ENCODE measurements at places on chromosomes 2 and 18.

DNA sequence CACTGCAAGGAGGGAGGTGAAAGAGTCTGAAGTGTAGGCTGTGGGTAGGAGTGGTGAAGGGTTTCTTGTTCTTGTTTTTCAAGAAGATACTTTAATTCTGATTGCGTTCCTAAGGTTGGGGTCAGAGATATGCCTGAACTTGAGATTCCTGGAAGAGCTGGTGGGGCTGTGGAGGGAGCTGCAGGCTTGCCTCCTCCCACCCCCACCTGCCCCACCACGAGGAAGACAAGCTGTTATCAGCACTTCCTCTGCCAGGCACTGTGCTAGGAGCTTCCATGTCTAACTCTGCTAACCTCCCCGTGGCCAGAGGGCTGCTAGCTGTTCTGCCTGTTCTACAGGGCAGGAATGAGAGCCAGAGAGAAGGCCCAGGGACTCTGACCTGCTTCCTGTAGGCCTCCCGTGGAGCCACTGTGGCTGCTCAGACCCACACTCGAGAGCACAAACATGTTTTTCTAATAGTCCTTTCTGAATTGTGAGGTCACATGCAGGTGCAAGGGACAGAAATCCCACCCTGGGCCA, 13.7 kb downstream of the ANKRD23 start:
- DNase-seq: no peak

- no peak for DNase-seq
Measured at GRCh38 chr2:64404743-64405142, 49.2 kb upstream of the LGALSL start.

- no peak for DNase-seq
Measured at GRCh38 chr2:235347691-235348090, 146.2 kb upstream of the AGAP1 start.

DNA sequence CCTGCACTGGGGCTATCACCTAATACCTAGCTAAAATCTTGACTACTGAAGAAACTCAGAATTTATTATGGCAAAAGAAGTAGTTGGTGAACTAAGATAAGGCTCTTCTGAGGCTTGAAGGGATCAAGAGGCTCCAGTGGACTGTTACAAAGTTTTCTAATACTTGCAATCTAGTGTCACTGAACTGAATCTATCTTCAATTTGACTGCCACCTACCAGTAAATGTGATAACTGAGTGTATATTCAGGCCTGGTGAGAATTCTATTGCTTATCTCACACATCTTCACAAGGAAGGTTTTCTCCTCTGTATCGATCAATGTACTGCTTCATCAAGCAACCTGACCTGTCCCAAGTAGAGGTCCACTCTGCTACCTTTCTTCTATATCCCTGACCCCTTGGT, 40.8 kb downstream of the DARS1 start:
- DNase-seq: no peak

DNA sequence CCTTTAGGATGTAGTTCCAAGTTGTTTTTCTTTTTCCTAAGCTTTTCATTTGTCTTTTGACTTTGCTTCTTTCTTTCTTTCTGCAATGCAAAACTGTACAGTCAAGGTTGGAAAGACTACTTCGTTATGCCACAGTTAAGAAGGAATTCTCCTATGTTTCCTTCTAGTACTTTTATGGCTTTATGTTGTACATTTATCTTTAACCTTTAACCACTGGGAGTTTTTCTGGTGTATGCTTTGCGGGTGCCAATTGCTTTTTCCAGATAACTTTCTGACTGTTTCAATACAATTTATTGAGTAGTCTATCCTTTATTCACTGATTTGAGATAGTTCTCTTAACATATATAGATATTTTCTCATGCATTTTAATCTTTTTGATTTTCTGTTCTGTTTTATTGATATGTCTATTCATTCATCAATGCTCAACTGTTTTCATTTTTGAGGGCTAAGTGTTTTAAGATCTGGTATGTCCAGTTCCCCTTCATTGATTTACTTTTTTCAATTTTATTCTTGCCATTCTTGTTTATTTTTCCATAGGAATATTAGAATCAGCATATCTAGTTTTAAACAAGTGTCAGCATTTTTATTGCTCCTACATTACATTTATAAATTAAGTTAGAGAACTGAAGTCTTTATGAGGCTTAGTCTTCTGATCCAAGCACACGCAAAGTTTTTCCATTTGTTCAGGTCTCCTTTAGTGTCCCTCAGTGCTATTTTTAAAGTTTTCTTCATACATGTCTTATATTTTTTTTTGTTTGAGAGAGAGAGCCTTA, 49.9 kb upstream of the COX7A2L start:
- no peak for DNase-seq

DNA sequence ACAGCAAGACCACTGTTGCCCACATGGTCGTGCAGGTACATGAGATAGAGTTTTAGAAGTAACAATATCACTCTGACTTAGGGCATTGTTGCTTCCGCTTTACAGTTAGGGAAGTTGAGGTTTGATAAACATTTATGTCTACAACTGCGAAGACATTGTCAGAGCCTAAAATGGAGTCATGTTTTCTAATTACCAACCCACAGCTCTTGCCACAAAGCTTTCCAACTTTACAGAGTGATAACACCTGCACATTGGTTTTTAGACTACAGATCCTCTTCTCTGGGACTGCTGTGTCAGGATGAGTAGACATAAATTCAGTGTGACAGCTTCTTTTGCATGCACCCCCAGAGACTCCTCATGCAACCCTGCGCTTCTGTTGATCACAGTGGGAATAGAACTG, 119.0 kb downstream of the FEZ2 start:
- no peak for DNase-seq

DNA sequence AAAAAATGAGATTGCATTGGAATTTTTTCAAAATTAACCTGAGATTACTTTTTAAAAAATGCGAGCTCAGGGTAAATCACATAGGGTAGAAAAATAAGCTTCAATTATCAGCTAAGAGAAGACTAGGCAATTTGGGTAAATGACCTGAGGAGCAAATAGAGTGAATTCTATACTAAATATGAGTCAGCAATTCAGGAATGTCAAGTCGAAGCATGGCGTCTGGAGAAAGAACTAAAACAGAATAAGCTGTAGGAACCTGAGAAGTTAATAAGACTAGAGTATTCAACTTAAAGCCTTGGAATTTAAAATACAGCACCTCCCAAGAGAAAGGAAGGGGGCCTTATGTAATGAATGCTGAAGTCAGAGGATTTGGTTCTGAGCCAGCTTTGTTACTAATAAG, 487.0 kb downstream of the SUCLG1 start:
- no peak for DNase-seq

DNA sequence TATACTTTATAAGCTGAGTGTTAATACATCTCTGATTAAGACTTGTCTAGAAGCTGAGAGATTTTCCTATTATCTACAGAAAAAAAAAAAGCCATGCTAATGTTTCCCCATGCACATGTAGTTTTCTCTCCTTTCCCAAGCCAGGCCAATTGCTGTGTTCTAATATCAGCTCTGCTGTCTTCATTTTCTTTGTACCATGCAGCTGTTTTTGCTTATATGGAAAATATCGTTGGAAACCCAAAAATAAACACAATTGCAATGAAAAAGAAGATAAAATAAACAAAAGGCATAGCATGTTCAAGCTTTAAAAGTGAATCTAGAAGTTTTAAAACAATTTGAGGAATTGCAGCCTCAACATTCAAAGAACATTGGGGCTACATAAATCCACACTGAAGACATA, 817.4 kb upstream of the ACVR2A start:
- DNase-seq: no peak

- DNase-seq: no peak
Measured at GRCh38 chr2:36238106-36238505, 117.5 kb upstream of the CRIM1 start.

DNA sequence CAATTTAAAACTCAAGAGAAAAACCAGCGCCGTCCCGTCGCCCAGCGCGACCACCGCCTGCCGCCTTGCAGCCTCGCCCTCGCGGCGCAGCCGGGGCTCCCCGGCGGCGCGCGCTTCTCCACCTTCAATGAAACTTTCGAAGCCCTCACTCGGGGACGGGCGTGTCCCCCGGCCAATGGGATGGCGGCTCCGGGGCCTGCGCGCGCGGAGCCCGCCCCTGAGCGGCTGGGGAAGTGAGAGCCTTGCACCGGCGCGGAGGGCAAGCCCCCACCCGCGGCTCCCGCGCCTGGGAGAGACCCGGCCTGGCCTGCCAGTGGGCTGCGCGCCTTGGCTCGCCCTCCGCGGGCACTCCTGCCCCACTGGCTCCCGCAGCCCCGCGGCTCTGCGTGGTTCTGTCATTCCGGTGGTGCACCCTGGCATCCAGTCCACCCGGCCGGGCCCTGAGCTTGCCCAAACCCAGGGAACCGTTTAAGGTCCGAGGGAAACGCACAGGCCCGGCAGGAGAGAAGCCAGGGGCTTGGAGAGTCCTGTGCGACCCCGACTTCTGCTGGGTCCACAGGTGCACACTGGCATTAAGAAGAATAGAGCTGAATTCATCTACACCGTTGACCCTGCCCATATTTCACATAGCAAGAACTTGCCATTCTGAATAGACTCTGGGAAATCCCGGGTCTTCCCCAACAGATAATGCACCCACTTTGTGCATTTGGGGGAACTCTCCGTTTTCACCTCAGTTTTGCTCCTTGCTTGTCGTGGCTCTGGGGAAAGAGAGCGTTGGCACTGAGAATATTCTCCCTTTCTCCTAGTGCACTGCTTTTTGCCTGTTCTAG, at the start of gene PIEZO2:
TSS of gene PIEZO2 (minus strand) at position 129 of the 830 bp plus-strand sequence. CDS start 981 bp downstream, outside the sequence.
- DNase-seq: peak; percentile 1

GRCh38 chr2:119371111-119371510, 4.3 kb downstream of the DBI start:
- no peak for DNase-seq

DNA sequence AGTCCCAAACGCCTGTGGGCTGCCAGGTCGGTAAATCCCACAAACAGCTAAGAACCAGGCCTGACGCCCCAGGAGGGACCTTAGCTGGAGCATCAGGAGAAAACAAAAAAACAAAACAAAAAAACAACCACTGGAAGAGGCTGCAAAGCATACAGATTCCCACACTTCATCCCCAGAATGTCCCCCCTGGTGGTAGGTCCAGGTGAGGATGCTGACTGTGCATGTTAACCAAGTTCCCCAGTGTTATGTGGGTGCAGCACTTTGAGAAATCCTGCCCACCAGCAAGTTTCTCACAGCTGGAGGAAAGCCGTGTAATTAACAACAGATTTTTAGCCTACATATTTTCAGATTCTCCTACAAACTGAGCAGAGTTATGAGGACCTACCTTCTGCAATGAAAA, 15.1 kb downstream of the ST3GAL5 start:
- DNase-seq: no peak

DNA sequence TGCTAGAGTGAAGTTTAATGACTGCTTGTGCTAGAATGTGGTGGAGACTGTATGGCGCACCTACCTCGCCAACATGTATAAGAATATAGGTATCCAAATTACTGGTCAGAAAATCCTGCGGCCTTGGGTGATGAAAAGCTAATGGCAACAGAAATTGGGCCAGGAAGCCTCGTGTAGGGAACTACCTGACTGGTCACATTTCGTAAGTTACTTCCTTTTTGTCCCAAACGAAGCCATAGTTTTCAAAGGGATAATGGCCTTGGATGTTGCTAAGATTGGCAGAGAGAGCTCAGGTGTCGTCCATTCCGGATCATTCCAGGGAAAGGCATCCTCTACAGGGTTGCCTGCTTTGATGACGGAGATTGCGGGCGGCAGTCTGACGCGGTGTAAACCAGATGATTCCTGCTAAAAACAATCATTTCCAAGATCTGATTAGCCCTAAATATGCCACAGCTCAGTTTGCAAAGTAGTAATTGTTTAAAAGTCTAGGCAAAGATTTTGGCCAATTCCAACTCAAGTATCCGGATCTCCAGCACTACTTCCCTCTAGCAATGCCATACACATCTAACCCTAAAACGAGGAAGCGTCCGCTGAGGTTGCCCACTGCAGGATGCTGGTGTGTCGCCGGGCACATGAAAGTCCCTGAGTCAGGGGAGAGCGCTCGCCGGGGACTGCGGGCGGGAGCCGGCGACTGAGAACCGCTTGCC, 708 bp upstream of the MALT1 start:
- DNase-seq: no peak

GRCh38 chr18:36058674-36059073, 8.7 kb downstream of the RPRD1A start:
- DNase-seq: no peak

DNA sequence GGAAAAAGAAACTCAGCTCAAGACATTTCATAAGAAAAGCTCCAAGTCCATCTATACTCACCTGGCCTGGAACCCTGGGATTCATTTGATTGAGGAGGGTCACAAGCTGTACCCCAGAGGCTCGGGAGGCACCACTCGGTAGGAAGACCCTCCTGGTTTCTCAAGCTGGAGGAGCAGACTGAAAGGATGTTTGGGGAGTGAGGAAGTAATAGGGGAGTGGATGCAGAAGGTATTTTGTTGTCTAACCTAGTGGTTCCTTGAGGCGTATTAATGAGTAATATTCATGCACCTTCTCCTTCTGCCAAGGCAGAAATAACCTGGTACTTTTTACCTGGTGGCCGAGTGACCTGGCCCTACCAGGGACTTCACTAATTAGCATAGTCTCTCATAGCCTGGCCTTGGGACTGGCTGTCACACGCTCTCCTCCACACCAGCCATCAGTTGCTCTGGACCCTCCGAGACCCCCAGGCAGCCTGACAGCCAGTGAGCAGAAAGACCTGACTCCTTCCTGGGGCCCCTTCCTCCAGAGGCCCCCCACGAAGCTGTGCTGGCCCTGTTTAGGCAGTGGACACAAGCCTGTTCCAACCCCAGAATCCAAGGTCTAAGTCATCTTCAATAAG, 161.4 kb downstream of the BCL2 start:
- DNase-seq: no peak

- no peak for DNase-seq
Measured at GRCh38 chr2:168320267-168320666, 72.9 kb upstream of the STK39 start.

DNA sequence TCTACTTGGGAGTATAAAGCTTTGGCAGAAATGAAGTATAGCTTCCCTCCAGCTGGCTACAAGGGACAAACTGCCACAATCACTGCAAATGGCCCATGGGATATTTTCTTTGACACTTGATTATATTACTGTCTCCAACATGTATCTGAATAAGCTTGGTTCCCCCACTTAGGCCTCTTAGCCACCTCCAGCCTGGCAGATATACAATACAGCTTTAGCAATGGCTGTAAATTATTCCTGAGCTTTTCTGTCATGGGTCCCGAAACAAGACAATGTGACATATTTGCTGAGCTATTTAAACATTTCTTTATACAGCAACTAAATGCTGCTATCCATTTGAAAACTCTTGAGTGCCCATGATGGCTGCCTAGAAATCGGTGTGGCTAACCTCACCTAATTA, 406.2 kb downstream of the SUCLG1 start:
- DNase-seq: no peak

GRCh38 chr2:61045999-61046398, 19.7 kb upstream of the SANBR start:
- DNase-seq: no peak
